ENCODE measurements at places on chromosomes 3 and 15. TPM values are rescaled to one million over a fixed set of nuclear protein-coding genes. Genes with fewer than 3 reads are reported as not detected.
A peak's percentile ranks its signal among the peaks of the same experiment; 100 is the strongest.

FETUB gene
- total RNA-seq: not detected

NTRK3 gene
- total RNA-seq: not detected

LRRC2 gene
- total RNA-seq: 0.17 TPM

ACKR2 gene
- 2.9 TPM for total RNA-seq

CHRM5 gene
- total RNA-seq: 0.05 TPM

TMEM207 gene
- not detected for total RNA-seq

LTF gene
- total RNA-seq: 299 TPM

GPR62 gene
- total RNA-seq: not detected

CPNE9 gene
- total RNA-seq: not detected

CCDC66 gene
- total RNA-seq: 28.2 TPM

IL17RC gene
- 18.9 TPM for total RNA-seq

GRCh38 chr3:169629895-169630294 is 33.6 kb downstream of the MECOM start:
- no peak for DNase-seq

DNA sequence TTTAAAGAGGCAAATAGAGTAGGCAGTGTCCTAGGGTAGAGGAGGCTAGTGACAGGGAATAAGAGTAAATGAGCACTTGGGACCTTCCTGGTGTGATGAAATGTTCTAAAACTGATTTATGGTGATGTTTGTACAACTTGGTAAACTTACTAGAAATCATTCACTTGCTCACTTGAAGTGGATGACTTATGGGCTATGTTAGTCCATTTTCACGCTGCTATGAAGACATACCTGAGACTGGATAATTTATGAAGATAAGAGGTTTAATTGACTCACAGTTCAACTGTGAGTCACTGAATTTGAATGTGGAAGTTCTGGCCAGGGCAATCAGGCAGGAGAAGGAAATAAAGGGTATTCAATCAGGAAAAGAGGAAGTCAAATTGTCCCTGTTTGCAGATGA is 31.7 kb upstream of the DHX36 start:
- peak; percentile 69 for DNase-seq

GRCh38 chr3:51983578-51984268 is 388 bp downstream of the ACY1 start:
- DNase-seq: peak; percentile 13

- no peak for DNase-seq
These were observed 14.9 kb downstream of the SERPINI1 start for GRCh38 chr3:167750272-167750971.

DNA sequence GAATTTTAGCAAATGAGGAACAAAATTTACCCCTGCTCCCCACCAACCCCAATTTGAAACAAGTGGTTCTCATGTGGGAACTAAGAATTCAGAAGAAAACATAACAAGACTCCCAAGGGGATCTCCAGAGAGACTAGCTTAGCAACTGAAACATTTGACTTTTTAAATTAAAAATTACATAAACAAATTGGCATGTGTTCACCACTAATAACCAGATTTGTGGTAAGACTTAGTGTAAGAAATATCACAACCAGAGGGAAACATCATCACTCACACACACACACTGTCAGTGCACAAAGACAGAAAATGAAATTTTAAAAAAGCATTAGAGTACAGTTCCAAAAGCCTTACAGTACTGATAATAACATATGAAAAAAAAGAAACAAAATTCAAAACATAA is 348.8 kb downstream of the CGGBP1 start:
- DNase-seq: no peak

DNA sequence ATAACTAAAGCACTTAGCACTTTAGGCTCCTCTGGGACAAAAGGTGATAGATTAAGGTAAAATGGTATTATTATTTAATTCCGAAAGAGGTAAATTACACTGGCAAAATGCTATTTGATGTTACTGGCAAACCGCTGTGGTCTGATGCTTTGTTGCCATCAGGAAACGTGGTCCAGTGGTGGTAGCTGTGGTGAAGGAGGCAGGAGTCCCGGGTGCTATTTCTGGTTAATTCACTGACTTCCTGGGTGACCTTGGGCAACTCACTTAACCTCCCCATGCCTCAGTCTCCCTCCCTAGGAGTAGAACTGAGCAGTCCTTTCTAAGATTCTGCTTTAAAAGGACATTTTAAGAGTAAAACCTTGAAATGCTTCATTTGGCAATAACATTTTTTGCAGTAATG is 233.4 kb downstream of the ZPLD1 start:
- no peak for DNase-seq

DNA sequence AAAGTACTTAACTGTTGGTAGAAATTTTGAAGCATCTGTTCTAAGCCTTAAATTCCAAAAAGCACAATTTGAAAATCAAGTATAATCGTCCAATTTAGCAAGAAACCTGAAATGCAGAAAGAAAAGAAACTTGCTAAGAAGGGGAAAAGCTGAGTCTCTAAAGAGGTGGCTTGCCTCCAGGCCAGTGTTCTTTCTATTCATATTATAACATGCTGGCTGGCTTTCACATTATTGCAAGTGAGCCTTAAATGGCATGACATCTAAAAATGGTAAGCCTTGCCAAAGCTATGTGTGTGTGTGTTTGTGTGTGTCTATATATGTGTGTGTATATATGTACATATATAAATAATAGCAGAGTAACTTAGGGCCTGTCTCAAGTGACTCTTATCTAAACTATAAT is 89.5 kb downstream of the FGF12 start:
- DNase-seq: no peak

- DNase-seq: no peak
These were observed 23.2 kb downstream of the FBLN2 start for GRCh38 chr3:13571831-13572750.

GRCh38 chr15:77329202-77329601 is 90.7 kb downstream of the PEAK1 start:
- DNase-seq: peak; percentile 27

GRCh38 chr15:101156509-101157159 is 95.2 kb downstream of the CHSY1 start:
- DNase-seq: no peak

DNA sequence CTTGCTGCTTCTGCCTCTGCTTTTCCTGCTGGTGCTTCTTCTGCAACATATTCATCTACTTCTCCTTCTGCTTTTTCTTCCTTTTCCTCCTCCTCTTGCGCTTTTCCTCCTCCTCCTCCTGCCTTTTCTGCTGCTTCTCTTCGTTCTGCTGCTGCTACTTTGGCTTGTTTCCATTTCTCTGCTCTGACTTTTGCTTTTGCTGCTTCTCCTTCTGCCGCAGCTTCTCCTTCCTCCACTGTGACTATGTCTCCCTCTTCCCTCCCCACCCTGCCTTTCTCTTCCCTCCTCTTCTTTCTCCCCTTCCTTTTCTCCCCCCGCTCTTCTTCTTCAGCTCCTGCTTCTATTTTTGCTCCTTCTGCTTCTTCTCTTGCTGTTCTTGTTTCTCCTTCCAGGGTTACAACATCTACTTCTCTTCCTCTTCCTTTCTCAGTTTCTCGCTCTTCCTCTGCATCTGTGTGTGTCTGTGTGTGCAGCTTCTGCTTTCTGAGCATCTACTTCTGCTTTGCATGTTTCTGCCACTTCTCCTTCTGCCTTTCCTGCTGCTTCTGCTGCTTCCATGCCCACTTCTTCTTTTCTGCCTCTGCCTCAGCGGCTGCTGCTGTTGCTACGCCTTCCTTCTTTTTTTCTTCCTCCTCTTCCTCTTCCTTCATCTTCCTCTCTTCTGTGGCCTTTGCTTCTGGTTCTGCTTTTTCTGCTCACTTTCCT is 51.4 kb downstream of the FAM43A start:
- no peak for DNase-seq

GRCh38 chr3:40996827-40997710 is 202.2 kb upstream of the CTNNB1 start:
- no peak for DNase-seq

DNA sequence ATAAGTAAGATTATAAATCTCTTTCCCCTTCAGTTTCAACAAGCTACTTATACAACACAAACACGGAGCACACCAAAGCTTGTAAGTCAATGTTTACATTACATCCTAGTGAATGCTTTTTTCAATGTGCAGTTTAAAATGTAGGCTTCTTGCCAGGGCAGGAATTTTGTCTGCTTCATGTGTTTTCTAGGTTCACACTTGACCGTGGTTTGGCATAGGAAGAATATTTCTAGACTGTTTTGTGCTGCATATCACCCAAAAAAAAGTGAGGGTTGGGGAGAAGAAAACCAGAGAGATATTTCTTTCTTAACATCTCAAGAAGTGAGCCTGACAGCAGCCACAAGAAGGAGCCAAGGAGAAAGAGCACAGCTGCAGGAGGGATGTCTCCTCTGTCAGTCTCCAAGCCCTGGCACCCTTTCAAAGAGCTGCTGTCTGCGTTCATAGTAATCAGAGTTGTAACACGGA is 255.8 kb downstream of the MEIS2 start:
- DNase-seq: no peak

DNA sequence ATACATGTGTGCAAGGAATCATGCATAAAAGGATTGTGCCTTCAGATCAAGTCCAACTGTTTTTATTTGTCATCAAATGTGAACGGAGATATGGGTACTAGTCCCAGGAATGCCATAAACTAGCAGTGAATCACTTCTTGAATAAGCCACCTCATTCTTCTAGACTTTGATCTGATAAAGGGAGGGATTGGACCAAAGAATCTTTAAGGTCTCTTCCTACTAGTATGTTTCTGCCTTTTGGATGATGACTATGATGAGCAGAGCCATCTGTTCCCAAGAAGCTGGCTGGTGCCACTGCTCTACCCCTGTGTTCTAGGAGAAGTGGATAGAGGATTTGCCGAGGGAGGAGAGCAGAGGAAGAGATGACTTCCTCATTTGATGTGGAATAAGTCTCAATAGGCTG is 28.8 kb upstream of the UACA start:
- DNase-seq: peak; percentile 86

DNA sequence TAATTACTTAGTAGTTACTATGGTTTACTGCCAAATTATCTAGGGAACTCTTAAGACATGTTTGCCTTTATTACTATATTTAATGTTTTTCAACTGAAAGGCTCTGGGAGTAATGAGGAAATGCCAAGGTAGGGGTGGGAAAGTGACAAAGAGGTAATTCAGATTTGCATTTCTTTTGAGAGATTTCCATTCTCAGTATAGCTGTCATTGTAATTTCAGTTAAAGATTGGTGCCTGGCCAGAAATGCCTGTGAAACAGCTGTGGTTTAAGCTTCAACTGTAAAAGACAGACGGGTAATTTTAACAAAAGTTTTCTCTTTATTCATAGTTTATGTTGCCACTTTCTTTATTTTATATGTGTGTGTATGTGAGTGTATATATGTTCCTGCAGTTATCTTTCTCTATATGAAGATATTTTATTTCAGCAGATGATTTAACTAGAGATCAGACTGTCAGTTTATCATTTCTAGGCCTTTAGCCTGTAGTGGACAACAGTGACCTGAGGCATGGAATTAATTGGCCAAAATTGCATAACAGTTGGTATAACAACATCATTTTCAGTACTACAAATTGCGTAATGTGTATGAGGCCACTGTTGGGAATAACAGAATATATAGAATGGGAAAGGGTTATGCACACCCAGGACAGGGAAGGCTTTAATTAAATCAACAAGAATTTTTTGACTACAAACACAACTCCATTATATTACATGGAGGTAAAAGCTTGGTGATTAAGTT is 119.0 kb downstream of the BBX start:
- peak; percentile 62 for DNase-seq

DNA sequence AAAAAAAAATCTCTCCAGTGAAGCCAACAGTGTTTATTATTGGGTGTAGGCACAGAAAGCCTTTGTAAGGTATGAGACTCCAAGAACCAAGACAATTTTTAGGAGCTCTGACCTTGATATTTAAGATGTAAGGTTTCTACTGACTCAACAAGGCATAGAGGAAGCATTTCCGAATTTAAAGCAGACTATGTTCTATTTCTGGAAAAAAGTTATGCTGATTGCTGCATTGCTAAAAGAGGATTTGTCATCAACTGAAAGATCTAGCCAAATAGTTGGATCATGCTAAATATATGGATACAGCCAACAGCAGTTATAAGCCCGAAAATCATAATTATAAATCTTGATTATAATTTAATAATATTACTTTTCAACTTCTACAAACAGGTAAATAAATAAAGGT is 53.3 kb upstream of the MELTF start:
- no peak for DNase-seq

- DNase-seq: no peak
These were observed 466.3 kb downstream of the NAALADL2 start for GRCh38 chr3:175325440-175325839.

- no peak for DNase-seq
These were observed 14.8 kb upstream of the SH3BP5 start for GRCh38 chr3:15347063-15347736.

- DNase-seq: peak; percentile 83
These were observed 164.3 kb upstream of the IL12A start for GRCh38 chr3:159824333-159824732.

- no peak for DNase-seq
These were observed 35.2 kb downstream of the ARMC8 start for GRCh38 chr3:138222131-138222941.

- peak; percentile 100 for DNase-seq
These were observed 1.0 kb upstream of the ZNF620 start for GRCh38 chr3:40504636-40505430.

DNA sequence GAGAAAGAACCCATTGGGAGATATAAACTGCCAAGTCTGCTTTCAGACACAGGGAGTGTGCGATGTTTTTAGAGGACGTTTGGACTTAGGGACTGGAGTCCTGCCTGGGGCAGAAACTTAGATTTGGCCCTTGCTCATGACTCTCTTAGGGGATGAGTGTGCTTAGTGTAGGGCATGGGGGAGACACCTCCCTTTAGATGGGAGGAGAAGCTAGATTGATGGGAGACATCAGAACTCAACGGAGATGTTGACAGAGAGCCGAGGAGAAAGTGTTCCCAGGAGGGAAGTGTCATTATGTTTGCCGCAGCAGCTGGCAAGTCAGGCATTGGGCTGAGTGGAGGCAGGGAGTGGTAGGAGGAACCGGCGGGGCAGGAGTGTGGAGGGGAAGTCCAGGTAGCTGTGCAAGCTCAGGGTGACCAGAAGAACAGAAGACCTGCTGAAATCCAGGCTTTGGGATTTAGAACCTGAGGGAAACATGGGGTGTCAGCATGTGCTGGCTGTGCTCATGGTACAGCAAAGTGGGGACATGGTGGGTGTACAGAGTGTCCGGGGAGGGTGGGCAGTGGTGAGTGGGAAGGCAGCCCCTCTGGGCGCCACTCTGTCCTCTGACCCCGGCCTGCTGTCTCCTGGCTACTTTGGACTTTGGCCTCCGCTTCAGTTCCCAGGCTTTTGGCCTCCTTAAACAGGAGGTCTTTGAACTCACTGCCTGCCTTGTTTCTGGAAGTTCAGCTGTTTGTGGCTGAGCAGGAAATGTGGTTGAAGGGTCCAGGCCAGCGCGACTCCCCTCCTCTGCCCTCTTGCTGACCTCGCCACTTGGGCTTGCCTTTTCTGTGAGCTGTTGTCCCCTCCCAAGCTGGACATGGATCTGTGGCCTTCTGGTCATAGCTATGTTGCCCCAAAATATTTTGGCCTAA is 324.0 kb upstream of the LRRFIP2 start:
- no peak for DNase-seq

DNA sequence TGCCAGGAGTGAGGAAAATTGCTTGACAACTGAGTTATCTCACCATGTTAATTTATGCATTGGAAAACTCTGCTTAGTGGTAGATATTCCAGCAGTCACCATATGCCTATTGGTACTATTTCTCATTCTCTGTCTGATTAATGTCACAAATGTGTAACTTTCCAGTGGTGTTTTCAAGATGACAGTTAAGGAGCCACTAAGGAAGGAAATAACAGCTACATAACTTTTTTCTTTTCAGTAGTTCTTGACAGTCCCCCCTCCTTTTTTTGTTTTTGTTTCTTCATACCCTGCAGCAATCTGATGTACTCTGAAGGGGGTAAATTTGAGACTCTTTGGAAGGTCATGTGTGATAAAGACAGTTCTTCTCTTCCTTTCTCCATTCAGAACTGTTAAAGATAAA is 13.1 kb downstream of the RASA2 start:
- no peak for DNase-seq
